ENCODE measurements at places on chromosomes 3 and 15.

DNA sequence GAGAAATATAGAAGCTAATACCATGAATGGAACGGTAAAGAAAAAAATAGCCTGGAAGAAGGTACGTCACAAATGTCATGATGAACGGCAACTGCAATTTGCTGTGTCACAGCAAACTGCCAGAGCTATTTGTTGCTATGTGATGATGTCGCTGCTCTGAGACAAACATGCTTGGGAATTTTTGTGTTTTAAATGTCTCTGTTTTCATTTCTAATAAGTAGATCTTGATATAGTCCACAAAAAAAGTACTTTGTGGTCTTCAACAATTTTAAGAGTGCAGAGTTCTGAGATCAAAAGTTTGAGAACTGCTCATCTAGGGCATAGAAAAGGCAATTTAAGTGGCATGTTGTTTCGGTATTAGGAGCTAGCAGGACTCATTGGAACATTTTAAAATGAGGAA, 4.3 kb upstream of the NR1D2 start:
- DNase-seq, result no peak

DNA sequence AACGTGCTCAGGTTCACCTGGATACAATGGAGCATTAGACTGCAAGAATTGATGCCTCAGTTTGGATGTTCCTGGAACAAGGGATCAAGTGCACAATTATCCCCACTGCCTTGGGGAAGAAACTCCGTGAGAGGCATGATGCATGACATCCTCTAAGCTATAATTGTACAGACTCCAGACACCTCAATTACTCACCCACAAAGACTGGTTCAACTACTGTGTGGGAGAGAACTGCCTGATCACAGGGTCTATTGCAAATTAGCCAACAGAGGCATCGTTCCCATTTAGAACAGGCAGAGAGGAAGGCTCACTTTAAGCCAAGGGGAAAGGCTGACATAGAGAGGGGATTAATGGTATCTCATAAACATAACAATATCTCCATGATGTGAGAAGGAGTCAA, 43.5 kb downstream of the ARRDC4 start:
- no peak for DNase-seq

GRCh38 chr3:68287101-68287500, 632.7 kb upstream of the SUCLG2 start:
- no peak for DNase-seq

DNA sequence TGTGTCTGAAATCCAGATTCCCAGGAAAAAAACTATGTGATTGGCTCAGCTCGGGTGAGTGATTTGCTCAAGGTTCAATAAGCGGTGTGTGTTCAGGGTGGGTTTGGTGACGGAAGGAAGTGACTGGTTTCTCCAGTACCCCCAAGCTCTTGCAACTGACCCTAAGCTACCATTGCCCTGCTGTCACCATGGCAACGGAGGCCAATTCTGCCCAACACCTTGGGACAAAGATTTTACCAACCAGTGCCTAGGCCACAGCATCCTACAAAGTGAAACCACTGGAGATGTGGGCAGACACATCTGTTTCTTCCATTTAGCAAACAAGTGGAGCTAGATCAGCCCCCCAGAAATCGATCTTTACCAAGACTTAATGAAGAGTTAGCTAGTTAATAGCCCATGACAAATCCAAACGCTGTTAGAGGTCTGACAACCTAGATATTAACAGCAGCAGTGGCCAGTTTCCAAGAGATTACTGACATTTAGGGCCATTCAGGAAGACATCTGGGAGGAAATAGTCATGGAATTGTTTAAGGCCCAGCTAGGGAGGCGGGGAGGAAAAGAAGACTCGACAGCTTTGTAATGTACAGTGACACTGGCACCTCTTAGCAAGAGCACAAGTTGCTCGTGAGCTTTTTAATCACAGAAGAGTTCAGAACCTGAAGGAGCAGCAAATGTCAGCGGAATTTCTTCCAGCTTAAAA, 195.9 kb downstream of the SLCO3A1 start:
- no peak for DNase-seq

GRCh38 chr3:149655826-149656574, 1.8 kb downstream of the WWTR1 start:
- DNase-seq, result no peak

GRCh38 chr15:67501836-67502461, 19.0 kb upstream of the C15orf61 start:
- no peak for DNase-seq

- DNase-seq, result no peak
Observed at GRCh38 chr3:195249057-195249770, 21.7 kb downstream of the XXYLT1 start.

GRCh38 chr15:66292571-66293418, 573 bp upstream of the DIS3L start:
- no peak for DNase-seq

GRCh38 chr3:131020122-131020693, 6.4 kb downstream of the ASTE1 start:
- DNase-seq, result no peak

DNA sequence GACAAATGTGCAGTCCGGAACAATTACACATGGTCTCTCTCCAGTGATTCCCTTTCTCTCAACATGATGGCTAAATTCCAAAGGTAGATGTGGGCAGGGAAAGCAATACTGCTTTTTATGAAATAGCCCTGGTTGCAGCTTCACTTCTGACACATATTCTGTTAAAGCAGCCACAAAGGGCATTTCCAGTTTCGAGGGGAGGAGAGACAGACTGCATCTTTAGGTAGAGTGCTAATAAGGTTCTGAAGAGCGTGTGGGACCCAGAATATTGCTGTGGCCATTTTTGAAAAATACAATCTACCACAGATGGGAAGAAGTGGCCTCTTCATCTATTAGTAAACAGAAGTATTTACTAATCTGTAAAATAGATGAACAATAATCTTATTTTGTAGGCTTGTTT, 139.3 kb upstream of the PEX5L start:
- DNase-seq, result no peak

GRCh38 chr15:78341057-78341987, 1.2 kb downstream of the CRABP1 start:
- DNase-seq, result no peak

DNA sequence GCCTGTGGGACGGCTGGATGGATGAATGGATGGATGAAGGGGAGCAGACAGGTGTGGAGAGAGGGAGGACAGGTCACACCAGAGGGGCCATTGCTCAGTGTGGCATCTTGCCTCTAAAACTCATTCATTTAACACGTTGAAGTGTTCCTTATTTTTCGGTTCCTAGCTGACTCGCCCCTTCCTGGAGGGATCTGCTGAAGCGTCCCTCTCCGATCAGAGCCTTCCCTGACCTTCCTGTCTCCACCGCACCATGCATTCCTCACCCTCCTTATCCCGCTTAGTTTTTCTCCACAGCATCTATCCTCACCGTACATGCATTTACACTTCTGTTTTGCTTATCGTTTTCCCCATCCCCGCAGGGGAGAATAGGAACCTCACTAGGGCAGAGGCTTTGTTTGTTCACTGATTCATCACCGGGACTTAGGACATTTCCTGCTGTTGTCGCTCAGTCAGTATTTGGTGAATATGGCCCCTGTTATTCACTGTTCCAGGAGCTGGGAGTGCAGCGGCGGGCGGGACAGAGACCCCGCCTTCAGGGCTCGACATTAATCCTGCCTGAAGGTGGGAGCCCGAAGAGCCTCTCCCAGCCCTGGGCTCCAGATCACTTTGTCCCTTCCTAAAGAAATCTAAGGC, 32.0 kb downstream of the FOXL2 start:
- DNase-seq, result no peak

GRCh38 chr15:85019815-85020590, 38.3 kb downstream of the PDE8A start:
- DNase-seq, result no peak

GRCh38 chr3:131903988-131904415, 130.8 kb downstream of the CPNE4 start:
- DNase-seq, result peak; percentile 63

GRCh38 chr3:129829640-129830039, 63.9 kb downstream of the TMCC1 start:
- DNase-seq, result peak; percentile 86

GRCh38 chr3:119700920-119701734, 1.7 kb upstream of the CFAP91 start:
- DNase-seq, result no peak

- no peak for DNase-seq
Observed at GRCh38 chr3:54062546-54062945, 59.8 kb upstream of the CACNA2D3 start.

DNA sequence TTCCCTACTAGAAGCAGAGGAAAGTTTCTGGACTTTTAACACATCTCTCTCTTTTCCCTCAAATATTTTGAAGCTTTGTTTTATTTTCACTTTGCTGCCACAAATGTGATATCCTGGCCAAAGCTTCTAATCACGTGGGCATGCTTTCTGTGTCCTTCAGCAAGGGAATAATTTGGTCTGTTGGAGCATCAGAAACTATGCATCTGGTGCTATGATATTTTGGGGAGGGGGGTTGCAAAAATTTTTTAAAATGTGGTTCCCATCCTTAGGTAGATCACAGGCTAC, 254.2 kb downstream of the GAP43 start:
- DNase-seq, result peak; percentile 7

- DNase-seq, result no peak
Observed at GRCh38 chr3:82033186-82033585, 271.7 kb upstream of the GBE1 start.
